ENCODE measurements at places on chromosomes 2 and 18. TPM values are rescaled to one million over a fixed set of nuclear protein-coding genes. Genes with fewer than 3 reads are reported as not detected.

DNA sequence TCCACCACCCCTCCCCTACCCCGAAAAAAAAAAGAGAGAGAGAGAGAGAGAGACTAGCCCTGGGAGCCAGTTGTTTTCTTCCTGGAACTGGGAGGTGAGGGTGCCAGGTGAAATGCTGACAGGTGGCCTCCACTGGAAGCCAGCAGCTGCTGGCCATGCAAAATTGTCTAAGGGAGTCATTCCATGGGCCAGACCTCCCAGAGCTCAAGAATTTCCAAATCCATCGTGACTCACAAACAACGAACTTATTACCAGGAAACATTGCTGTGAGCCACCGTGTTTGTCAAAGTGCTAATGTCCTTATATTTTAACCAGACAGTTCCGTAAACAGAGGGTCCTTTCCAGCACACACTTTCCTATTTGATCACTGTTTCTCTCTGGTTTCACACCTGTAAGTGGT, 68.5 kb upstream of the PID1 start:
- DNase-seq, result no peak

GRCh38 chr2:170822290-170823087, 5.8 kb downstream of the GAD1 start:
- no peak for DNase-seq

DNA sequence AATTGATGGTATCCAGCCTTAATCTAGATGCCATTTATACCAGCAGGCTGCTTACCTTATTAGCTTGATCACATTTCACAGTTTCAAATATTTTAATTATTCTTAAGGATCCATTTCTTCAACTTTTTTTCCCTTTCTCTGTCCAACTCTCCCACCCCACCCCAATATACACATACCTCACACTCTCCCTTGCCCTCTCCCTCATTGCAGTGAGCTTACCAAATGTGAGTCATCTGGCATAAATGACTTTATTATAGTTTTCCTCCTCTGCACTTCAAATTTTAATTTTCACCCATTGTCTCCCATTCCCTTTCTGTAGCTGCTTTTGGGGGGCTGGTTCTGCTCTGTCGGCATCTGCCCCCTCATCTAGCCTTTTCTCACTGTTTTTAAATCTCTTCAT, 12.9 kb downstream of the HTR2B start:
- DNase-seq, result no peak

DNA sequence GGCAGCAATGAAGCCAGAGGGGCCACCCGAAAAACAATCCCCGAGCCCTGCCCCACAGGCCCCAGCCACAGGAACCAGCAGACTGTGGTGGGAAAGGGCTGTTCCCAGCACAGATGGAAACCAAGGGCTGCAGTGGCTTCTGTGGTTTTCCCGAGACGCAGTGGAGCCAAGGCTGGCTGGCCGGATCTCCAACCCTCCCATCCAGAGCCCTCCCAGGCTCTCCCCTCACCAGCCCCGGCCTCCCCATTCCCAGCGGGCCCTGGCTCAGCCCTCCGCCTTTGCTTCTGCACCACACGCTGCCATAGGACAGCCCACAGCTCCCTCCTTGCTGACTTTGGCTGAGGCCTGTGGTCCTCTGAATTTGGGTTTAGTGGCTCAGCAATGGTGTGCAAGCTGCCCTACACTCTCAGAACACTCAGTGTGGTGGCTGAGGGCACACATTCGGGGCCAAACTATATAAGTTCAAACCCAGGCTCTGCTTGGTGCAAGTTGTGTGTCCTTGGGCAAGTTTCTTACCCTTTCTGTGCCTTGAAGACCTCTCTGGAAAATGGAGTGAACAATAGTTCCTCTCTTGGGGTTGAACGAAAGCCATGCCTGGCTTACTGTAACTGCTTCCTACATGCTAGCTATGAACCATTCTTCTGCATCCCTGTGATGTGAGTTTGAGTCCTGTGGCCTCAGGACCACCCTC, 200.1 kb downstream of the SMAD7 start:
- DNase-seq, result no peak

DNA sequence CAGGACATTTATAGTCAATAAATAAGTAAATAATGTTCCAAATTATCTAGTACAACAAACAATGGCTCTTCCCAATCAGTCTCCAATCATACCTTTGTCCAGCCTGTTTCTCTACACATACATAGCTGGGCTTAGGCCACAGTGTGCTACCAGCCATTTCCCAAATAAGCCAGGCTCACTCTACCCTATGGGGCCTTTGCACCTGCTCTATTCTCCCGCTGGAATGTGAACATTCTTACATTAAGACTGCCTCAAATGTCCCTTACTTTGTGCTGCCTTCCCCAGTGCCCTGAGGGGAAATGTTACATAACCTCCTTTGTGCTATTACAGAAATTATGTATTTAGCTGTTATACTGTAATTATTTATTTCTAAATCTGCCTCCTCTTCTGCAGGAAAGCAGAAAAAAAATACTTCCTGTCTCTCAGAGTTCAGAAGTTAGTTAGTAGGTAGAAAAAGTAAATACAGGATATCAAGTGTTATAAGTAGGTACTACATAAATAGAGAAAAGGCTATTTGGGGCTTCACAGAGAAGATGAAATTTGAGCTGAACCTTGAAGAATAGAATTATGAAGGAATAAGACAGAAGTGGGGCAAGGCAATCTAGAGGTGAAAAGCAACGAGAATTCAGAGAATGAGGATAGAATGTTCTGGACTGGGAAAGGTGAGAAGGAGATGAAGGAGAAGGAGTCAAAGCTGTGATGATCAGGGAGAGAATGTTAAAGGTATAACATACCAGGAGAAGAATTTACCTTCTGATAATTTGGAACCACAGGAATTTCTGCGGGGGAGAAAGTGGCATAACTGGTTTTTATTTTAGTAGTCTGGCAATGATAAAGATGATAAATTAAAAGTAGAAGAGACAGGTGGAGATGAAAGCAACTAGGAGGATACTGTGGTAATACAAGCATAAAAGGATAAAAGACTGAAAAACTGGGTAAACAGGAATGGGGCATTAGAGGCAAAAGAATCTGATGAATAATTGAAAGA, 37.0 kb downstream of the ROCK1 start:
- DNase-seq, result no peak

GRCh38 chr2:238097988-238098871, 1.9 kb upstream of the ESPNL start:
- peak; percentile 77 for DNase-seq

DNA sequence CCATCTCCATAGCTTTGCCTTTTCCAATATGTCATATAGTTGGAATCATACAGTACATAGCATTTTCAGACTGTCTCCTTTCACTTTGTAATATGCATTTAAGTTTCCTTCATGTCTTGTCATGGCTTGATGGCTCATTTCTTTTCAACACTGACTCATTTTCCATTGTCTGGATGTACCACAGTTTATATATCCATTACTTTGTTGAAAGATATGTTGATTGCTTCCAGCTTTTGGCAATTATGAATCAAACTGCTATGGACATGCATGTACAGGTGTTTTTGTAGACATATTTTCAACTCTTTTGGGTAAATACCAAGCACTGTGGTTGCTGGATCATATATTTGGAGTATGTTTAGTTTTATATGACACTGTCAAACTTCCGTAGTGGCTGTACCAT, 26.3 kb downstream of the ACSL3 start:
- no peak for DNase-seq

DNA sequence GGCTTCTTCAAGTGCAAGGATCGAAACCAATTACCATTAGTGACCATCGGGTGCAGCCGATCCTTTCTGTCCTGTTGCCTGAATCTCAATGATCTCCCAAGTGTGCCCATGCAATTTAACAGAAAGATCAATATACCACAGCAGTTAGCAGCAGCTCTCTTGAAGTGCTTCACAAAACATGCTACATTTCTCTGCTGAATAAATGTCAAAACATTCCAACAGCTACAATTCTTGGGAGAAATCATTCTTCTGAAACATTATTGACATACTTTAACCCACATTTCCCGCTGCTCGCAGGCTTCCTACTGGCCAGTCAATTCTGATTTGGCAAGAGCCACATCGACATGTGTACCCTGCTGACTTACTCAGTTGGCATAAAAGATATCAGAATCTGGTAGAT, 907.7 kb downstream of the TMEM182 start:
- no peak for DNase-seq

GRCh38 chr2:198901894-198902293, 555.8 kb downstream of the SATB2 start:
- peak; percentile 13 for DNase-seq

DNA sequence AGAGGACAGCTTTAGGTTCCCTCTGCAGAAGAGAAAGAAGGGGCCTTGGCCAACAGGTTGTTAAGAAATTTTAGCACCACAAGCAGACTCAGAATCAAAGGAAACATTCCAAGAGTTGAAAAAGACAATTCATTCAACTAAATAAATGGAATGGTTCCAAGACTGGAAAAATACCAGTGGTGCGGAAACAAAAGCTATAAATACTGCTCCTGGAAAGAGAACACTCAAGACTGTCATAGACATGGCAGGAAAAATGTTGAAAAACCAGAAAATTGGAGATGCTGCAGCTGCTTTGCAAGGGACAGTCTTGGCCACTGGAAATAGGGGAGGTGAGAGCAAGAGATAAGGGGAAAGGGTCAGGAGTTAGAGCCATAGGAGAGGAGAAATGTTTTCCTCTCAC, 312.7 kb upstream of the CYRIA start:
- DNase-seq, result no peak

DNA sequence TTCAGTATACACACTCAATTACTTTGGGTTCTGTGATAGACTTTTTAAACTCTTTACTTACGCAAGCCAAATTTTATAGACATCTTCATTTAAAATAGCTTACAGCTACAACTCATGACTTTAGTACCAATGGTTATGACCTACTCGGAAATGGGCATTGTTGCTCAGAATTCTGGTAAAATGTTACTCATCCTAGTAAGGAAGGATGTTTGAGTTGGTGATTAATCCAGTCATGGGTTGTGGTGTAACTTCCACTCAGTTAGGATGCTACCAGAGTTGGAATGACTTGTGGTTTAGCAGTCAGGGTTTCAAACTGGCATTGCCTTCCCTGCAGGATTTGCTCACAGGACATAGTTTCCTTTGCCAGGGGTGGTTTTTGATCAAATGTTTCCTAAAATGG, 7.4 kb upstream of the NPC1 start:
- DNase-seq, result no peak

GRCh38 chr2:8090748-8091700, 590.8 kb upstream of the ID2 start:
- peak; percentile 55 for DNase-seq

DNA sequence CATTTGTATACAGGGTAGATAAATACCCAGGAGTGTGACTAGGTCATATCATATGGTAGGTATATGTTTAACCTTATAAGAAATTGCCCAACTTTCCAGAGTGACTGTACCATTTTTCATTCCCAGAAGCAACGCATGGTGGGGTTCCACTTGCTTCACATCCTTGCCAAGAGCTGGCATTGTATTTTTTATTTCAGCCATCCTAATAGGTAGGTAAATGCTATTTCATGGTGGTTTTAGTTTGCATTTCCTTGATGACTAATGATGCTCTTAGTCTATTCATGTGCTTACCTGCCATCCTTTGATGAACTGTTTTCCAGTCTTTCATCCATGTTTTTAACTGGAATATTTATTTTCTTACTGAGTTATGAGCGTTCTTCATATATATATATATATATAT, 51.9 kb downstream of the MAP4K3 start:
- DNase-seq, result no peak

DNA sequence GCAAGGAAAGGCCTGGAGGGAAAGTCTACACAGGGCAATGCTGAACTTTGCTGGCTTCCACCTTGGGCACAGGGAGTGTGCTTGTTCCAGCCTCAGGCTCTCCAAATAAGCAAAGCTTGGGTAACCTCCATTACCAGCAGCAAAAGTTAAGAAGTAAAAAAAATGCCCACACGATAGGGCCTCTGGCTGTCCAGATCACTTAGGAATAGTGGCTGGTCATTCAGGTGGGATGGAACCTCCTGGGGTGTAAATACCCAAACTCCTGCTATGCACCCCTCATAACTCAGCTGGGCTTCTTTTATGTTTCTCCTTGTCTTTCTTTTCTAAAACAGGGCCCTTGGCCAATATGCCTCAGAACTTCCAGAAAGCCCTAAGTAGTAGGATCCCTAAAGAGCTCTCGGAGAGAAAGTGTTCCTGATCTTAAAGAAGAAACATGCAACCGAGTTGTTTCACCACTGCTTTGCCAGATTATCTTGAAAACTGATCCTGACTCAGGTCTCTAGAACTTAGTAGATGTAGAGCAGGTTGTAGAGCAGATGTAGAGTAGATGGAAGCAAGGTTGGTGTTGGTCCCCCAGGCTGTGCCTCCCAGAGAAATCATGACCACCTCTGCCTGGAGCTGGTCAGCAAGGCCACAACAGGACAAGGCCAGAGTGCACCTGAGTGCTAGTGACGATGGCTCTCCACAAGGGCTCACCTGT, 2.0 kb upstream of the OSR1 start:
- DNase-seq, result no peak

GRCh38 chr2:10844097-10844496, 31.5 kb upstream of the PDIA6 start:
- peak; percentile 71 for DNase-seq

DNA sequence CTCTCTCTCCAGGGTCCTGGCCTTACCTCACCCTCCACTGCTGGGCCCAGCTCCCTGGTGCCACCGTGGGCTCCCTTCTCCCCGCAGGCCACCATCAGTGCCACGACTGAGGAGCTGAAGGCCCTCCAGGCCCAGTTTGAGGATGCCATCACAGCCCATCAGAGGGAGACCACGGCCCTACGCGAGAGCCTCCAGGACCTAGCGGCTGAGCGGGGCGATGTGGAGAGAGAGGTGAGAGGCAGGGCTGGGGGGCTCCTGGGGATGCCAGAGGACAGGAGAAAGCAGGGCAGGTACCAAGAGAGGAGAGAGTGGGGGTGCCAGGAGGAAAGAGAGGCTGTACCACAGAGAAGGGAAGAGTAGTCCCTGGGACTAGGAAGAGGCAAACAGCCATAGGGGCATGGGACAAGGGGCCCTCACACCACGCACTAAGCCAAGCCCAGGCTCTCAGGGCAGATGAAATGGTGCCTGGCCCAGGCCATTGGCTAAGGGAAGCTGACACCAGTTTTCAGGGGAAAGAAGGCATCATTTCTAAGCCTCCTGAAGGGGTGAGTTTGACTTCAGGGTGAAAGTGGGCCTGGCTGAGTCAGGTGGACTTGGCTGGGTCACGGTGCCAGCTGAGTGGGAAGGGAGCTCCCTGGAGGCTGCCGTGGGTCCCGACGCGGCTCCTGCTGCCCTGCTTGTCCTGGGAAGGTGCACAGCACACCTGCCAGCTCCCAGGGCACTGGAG, 39.0 kb upstream of the SNED1 start:
- DNase-seq, result no peak

- no peak for DNase-seq
Measured at GRCh38 chr2:52336951-52337350, 1305.0 kb upstream of the NRXN1 start.

- DNase-seq, result no peak
Measured at GRCh38 chr18:1045658-1046057, 141.0 kb downstream of the ADCYAP1 start.

CRYGC gene
- total RNA-seq, result not detected

GLI2 gene
- 0.16 TPM for total RNA-seq

NOSTRIN gene
- total RNA-seq, result not detected

MFSD2B gene
- not detected for total RNA-seq

SERPINB3 gene
- total RNA-seq, result not detected

WDR33 gene
- total RNA-seq, result 25.1 TPM
